ENCODE measurements at places on chromosomes 16 and 17. TPM values are rescaled to one million over a fixed set of nuclear protein-coding genes. Genes with fewer than 3 reads are reported as not detected.
A peak's percentile ranks its signal among the peaks of the same experiment; 100 is the strongest.

DNA sequence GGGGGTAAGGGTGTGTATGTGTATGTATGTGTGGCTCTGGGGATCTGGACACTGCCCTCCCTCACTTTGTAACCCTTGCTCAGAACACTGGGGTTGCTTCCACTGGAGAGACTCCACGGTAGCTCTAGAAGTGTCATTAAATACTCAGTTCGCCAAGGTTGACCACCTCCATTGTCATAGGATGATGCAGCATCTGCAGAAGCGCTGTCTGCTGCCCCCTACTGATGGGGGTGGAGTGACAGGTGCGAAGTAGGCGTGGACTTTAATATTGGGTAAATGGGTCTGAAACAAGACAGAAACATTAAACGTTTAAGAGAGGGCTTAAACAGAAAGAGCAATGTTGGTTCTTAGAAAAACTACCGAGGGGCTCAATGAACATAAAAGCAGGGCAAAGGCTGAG is 35.5 kb upstream of the STAC2 start:
- H3K27ac ChIP-seq: no peak overlapping the region
- no peak overlapping the region for H3K4me3 ChIP-seq
- H3K4me1 ChIP-seq: no peaks in the 10 kb centered on the region
- H3K27me3 ChIP-seq: no peaks in the 10 kb centered on the region

DNA sequence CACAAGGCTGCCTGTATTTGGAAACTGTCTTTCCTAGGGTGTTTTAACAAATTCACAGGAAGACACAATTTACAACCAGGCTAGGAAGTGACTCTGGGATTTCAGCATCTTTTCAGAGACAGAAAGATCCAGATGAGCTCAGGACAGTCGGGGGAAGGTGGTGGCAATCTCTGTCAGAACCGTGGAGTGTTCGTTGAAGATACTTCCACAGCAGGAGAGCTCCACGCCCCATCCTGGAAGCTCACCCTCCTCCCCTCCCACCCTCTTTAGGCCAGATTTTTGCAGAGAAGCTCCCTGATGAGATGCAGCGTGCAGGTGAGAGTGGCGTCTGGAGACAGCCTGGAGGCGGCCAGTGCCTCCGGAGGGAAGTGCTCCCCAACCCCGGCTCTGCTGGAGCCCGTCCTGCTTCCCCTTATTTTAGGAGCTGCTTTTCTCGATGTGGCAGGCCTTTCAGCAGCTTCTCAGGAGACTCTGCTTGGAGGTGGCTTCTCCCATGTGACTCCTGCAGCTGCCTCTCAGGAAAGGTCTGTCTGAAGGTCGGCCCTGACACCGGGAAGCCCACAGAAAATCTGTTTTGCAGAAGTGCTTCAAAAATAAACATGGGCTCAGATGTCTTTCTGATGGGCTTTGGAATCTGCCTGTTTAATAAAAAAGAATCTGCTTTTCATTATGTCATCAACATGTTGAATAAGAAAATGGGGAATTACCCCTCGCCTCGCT is 186.4 kb upstream of the CHMP6 start:
- H3K27ac ChIP-seq: no peak overlapping the region
- no peak for DNase-seq
- no peaks in the 10 kb centered on the region for H3K36me3 ChIP-seq
- H3K4me1 ChIP-seq: no peaks in the 10 kb centered on the region

DNA sequence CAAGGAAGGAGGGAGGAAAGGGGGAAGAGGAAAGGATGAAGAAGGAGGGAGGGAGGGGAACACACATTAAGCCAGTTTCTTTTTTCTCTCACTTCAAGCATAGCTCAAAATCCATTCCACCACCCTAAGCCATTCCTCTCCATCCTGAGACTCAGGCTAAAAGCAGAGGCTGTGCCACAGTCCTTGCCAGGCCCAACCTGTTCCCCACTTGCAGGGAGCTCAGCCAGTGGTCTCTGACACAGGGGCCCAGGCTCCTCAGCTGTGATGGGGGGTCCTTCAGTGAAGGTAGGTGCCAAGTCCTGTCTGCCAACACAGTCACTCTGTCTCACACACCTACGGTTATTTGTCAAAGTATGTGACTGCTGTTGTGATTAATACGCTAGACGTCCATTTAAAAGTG is 44.6 kb downstream of the SDK2 start:
- H3K4me3 ChIP-seq: no peak overlapping the region
- no peak for DNase-seq
- peaks cover 5% of the 10 kb centered on the region for H3K4me1 ChIP-seq

Gene PRR29
- 0.08 TPM for total RNA-seq

GRCh38 chr17:32590974-32591373 is 104.2 kb downstream of the CDK5R1 start:
- DNase-seq: no peak
- no peak overlapping the region for H3K27ac ChIP-seq
- no peaks in the 10 kb centered on the region for H3K36me3 ChIP-seq
- H3K4me3 ChIP-seq: no peak overlapping the region
- no peaks in the 10 kb centered on the region for H3K27me3 ChIP-seq
- peaks cover 4% of the 10 kb centered on the region for H3K4me1 ChIP-seq

DNA sequence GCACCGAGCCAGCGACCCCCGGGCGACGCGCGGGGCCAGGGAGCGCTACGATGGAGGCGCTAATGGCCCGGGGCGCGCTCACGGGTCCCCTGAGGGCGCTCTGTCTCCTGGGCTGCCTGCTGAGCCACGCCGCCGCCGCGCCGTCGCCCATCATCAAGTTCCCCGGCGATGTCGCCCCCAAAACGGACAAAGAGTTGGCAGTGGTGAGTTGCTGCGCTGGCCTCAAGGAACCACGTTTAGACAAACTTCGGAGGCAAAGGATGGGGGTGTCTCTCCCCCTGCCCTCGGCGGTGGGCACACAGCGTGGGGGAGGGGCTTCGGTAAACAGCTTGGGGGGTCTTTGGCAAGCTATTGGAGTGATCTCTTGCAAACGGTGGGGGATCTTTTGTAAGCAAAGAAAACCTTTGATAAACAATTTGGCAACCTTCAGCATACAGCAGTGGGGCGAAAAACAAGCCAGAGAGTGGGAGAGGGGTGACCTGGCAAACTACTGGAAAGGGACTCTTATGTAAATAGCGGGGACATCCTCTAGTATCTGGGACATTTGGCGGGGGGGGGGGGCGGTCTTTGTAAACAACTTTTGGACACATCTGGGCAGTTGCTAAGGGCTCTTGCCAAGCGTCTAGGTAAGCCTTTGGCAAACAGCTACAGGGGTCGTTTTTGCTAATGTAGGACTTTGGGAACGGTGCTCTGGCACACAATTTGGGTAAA is 587 bp downstream of the MMP2 start:
- peak overlapping the region; percentile 83 for H3K27ac ChIP-seq
- peaks cover 17% of the 10 kb centered on the region for H3K36me3 ChIP-seq
- no peak for DNase-seq

DNA sequence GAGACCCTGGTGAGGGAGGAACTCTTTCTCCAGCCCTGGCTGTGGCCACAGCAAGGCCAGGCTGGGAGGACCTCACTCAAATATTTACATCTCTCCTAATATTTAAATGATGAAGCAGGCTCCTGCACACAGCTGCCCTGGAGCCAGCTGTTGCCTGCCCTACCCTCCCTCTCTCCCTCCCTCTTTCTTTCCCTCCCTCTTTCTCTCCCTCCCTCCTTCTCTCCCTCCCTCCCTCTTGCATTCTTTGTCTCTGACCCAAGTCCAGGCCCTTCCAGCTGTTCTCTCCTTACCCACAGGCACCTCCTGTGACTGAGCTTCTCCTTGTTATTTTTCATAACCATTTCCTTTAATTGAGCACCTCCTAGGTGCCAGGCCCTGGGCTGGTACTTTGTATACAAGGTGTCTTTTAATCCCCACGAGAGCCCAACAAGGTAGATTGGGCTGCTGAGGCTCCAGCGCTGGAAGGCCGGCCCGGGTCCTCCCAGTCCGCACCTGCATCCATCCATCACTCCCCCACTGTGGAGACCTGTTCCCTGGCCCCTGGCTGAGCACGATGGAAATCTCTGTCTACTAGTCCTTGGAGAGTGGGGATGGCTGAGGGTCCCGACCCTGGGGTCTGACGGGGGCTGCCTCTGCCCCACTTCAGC is 242.3 kb downstream of the SEC14L1 start:
- H3K4me1 ChIP-seq: peaks cover 100% of the 10 kb centered on the region
- H3K4me3 ChIP-seq: no peak overlapping the region
- DNase-seq: no peak
- H3K27me3 ChIP-seq: no peaks in the 10 kb centered on the region

Gene ALOX15
- total RNA-seq: 65.0 TPM

Gene TBC1D3H
- total RNA-seq: not detected

DNA sequence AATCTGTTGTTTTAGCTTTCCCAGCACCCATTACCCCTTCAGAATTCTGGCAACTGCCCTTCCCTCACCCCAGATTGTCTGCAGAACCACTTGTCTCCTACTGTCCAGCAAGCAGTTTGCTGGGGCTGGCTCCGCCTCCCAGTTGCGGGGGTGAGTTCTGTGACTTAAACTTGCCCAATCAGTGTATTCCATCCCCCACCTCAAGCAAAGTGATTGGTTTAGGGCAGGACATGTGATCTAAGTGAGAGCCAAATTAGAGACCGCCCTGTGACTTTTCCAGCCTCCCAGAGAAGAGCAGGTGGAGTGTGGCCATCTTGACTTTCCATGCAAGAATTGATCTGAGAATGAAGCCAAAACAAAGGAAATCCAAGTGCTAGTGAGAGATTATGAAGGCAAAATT is 22.7 kb upstream of the SRCIN1 start:
- DNase-seq: no peak
- H3K4me3 ChIP-seq: no peak overlapping the region
- H3K27ac ChIP-seq: no peak overlapping the region

GRCh38 chr16:49168126-49168525 is 113.5 kb downstream of the CBLN1 start:
- no peak for DNase-seq
- no peak overlapping the region for H3K27ac ChIP-seq
- H3K4me1 ChIP-seq: no peaks in the 10 kb centered on the region
- H3K36me3 ChIP-seq: no peaks in the 10 kb centered on the region
